Urinary bladder (tissue), 4 donors: ENCODE measurements at places on chromosomes 1 and 21.

DNA sequence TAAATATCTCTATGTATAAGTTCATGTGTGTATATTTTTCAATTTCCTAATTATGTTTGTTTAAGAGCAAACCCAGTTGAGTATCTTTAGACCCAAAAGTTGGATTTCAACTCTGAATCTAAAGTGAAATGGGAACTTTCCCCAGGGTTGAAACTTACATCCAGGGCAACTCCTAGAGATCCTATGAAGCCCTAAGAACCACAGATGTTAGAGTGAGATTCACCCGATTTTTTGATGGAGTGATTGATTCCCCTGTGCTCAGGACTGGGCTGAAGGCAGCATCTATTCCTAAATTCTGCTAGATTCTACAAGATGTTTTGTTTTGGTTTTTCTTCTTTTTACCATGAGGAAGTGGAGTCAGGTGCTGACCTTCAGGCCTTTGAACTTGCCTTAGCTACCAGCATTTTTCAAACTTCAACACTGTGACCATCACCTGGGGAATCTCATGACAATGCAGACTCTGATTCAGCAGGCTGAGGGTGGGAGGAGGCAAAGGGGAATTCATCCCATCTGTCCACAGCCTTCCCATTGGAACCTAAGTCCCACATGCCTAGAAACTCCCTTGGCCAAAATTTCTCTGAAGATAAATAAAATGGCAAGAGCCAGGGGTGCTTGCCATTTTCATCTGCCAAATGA lies 145.5 kb downstream of the ETS2 start:
- DNase-seq, result no peak

DNA sequence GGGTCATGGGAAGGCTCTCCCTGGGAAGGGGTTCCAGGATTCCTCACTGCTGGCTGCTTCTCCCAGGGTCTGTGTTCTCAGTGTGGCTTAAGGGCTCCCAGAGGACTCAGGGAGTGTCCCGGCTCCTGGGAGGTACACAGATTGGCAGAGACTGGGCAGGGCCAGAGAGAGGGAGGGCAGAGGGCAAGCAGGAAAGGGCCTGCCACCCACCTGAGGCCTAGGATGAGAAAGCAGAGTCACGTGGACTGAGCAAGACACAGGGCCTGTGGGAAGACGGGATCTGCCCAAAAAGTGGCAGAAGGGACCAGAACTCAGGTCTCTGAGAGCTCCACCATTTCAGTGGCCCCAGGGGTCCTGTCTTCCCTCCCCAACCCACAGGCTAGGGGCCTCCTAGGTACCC lies 871 bp downstream of the SLFNL1 start:
- DNase-seq, result no peak

GRCh38 chr1:15936025-15936424 lies 39.9 kb downstream of the ZBTB17 start:
- no peak for DNase-seq

DNA sequence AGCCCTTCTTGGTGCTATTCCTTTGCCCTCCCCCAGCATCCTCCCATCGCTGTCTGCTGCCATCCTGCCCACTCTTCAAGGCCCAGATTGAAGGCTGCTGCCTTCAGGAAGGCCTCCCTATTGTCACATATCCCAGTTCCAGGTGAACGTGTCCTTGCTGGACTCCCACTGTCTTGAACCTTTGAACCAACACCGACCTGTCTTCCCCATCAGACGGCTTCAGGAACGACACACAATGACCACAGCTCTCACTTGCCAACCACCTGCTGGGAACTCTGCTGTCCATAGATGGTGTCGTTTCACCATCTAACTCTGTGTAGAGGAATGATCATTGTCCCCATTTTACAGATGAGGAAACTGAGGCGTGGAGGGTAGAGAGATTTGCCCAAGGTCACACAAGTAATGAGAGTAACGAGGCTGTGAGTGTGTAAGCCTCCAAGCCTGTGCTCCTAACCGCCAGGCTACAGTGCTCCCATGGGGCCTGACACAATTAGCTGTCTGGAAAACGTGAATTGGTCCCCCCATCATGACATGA lies 9.9 kb upstream of the PLEKHG5 start:
- DNase-seq, result no peak

GRCh38 chr1:28046716-28047115 lies 41.7 kb downstream of the EYA3 start:
- DNase-seq, result no peak

GRCh38 chr1:56547473-56547872 lies 31.9 kb downstream of the PLPP3 start:
- DNase-seq, result no peak
